ENCODE measurements at places on chromosomes 13 and 19.
A peak's percentile ranks its signal among the peaks of the same experiment; 100 is the strongest.

DNA sequence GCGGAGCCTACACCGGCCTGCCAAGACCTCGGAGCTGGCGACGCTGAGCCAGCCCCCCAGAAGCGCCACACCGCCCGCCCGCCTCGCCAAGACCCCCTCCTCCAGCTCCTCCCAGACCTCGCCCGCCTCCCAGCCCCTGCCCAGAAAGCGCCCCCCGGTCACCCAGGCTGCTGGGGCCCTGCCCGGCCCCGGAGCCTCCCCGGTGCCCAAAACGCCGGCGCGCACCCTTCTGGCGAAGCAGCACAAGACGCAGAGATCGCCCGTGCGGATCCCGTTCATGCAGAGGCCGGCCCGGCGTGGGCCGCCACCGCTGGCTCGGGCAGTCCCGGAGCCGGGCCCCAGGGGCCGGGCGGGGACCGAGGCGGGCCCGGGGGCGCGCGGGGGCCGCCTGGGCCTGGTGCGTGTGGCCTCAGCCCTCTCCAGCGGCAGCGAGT, 10.2 kb downstream of the C19orf25 start:
- no peak for DNase-seq

DNA sequence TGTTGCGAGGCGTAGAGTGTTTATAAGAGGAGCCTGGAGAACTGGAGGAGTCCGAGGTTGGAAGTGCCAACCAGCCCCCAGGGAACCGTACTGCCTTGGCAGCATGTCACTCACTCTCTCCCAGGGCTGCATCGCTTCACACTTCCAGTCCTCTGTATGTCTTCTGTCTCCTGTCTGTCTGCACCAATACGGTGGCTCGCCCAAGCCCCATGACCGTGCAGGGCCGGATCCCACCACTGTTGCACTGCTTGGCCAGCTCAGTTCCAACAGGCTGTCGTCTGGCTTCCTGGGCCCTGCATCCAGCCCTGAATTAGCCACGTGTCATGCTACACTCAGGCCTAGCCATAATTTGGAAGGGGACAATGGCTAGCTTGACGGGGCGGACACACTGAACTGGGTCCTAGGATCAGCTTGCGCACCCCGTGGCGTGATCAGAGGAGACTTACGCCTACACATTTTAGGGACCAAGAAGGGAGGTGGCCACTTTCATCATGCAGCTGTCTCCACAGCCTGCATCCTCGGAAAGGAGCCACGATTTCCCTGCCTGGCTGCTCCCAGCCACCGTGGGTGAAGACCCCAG, 147.1 kb downstream of the URI1 start:
- DNase-seq: peak; percentile 46

GRCh38 chr19:5218963-5219530, 121.6 kb downstream of the PTPRS start:
- no peak for DNase-seq

DNA sequence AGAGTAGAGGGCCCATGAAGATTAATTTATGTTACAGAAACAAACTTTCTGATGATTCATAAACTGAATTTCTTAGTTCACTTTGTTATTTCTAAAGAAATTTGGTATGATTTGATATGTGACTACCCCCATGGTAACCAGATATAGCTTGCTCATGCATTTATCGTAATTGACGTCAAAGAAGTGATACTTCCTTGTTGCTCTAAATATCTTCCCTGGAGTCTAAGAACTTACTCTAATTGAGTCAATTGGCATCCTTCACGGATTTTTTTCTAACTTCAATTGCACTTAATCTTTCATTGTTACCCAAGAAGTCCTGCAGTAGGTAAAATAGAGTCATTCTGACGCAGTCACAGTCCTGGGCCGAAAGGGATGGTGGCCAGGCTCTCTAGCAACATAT, 240.9 kb downstream of the GPC5 start:
- DNase-seq: no peak

DNA sequence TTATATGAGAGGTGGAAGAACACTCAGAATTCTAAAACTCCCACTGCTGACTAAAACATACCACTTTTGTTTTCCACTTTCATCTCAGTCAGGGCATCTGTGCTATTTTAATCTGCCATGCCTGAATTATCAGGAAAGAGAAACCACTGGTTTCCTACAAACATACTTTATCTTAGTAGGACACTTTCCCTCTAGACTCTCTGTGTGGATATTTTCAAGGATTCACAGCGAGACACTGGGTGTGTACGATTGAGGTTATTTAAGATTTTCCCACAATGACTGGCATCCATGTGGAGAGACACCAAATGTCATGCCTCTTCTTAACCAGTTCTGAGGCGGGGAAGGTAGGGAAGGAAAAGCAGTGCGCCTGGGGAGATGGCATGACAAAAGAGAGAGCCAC, 212.2 kb downstream of the ENOX1 start:
- no peak for DNase-seq

- DNase-seq: peak; percentile 72
Observed at GRCh38 chr19:18660051-18660910, 23.2 kb upstream of the CRTC1 start.

DNA sequence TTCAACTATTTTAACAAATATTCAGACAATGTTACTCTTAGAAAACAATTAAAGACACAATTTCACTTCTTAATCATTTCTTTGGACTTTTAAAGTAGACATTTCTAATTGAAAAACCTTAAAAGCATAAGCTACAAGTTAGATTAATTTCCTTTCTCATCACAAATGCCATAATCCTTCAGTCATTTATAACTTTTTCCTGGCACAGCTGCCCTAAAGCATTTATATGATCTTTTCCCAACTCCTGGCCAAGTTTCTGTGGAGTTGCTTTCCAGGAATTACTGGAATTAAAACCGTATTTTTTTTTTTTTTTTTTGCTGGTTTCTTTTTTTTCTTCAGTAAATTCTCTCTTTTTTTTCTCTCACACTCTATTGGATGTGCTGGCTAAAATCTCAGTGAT, 615.9 kb downstream of the TBC1D4 start:
- DNase-seq: peak; percentile 2

GRCh38 chr19:53461866-53462265, 5.7 kb upstream of the ZNF813 start:
- DNase-seq: no peak

DNA sequence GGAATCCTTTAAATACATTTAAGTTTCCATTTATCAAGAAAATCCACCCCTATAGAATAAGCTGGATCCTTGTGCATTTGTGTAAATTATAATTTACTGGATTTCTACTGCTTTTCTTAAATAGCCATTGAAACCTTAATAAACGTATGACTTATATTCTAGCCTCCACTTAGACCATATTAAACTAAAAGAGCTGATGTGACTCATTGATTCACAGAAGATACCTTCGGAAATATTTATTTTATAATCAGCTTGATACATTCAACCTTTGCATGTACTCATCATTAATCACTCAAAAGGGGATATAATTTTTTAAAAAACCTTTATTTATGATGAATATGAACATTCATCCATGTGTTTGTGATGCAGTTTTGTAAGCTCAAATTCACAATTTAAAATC, 136.3 kb downstream of the SPRY2 start:
- no peak for DNase-seq

DNA sequence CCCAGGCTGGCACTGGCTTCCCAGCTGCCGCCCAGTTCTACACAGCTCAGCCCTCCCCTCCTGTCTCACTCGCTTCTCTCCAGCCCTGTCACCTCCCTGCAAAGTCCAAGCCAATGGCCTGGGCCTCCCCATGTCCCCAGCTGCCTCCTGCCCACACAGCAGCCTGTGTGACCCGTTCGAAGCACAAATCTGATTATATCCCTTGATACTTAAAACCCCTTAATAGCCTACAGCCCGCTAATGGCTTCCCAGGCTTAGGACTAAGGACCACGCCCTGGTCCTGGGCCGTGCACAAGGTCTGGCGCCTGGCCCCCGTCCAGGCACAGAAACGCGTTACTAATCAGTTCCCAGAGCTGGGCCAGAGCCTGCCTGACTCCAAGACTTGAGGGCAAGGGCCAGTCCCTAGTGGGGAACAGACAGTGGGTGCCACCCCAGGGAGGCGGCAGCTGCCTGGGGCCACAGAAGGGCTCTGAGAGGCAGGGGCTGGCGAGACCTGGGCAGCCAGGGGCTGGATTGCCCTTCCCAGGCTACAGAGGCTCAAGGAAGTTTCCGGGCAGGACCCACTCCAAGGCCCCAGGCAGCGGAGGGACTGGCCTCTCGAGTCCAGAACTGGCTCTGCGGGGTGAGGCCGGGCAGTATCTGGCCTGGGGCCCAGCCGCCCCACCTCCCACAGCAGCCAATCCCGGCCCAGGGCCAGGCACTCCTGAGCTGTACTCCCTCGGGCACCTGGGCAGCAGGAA, 10.4 kb downstream of the XAB2 start:
- no peak for DNase-seq

DNA sequence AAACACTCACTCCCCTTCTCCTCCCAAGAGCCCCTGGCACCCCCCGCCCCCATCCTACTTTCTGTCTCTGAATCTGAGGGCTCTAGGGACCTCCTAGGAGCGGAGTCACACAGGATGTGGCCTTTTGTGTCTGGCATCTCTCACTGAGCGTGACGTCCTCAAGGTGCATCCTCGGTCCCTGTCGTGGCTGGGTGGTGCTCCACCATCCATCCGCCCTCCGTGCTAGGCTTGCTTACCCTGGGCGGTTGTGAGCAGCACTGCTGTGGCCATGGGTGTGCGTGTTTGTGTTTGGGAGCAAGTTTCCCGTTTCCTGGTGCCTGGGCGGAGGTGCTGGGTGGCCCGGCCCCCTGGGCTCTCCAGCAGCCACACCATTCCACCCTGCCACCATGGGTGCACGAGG, 12.2 kb downstream of the PLEKHJ1 start:
- DNase-seq: no peak

- DNase-seq: no peak
Observed at GRCh38 chr13:103908274-103908673, 842.1 kb upstream of the SLC10A2 start.

DNA sequence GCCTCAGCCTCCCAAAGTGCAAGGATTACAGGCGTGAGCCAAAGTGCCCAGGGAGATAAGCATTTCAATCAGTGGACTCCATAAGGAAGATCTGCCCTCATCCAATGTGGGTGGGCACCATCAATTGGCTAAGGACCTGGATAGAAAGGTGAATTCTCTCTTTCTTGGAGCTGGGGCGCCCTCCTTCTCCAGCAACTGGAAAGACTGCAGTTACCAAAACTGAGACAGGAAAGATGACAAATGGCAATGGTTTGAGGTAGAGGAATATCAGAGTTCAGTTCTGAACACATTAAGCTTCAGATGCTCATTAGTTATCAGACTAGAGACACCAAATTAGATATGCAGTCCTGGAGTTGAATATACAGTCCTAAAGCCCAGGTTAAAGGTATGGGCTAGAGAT, 10.5 kb upstream of the ELF1 start:
- no peak for DNase-seq

DNA sequence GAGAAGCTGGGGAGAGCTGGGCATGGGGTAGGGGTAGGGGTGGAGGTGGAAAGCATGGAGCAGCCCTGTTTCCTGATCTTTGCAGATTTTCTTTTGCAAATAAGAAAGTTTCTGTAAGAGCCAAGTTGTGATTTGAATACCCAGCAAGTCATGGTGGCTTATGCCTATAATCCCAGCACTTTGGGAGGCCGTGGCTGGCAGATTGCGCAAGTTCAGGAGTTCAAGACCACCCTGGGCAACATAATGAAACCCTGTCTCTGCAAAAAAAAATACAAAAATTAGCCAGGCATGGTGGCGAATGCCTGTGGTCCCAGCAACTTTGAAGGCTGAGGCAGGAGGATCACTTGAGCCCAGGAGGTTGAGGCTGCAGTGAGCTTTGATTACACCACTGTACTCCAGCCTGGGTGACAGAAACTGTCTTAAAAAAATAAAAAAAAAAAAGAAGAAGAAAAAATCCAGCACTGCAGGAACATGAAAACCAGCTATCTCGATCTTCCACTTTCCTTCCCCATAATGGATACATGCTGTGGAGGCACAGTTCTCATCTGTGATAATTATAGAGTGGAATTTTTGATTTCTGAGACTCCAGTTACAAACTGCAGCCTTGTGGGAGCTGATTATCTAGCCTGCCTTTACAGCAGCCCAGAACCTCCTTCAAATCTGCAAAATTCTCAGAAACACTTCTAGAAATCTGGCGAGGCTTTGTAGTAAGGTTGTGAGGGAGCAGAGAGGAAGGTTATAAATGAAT, 12.1 kb upstream of the TEX26 start:
- DNase-seq: no peak

DNA sequence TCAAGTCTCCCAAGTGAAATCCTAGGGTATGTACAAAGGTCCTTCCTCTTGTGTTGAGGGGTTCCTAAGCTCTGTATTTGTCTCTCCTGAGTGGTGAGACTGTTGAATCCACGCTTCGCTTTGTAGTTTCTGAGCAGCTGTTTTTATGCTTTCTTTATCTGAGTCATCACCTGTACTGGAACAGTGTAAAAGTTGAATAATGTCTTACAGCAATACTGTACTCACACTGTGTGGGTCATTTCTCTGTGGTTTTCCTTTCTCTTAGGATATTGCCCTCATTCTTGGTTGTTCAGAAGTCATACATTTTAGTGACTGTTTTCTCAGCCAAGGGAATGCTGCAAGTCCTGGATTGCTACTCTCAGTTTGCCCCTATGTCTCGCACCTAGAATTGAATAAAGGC, 1596.6 kb downstream of the SLITRK5 start:
- DNase-seq: no peak

DNA sequence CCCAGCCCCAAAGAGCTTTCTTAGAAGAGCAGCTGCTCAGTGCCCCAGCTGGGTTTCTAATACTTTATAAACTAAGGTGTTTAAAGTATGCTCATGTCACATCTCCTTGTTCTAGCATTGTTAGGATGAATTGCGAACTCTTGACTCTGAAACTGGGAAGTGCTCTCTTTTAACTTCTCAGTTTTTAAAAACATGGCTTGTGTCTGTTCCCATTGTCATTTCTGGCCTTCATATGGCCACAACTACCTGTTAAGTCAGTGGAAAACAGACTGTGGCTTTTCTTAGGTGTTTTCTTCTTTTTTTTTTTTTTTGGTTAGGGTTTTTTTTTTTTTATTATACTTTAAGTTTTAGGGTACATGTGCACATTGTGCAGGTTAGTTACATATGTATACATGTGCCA, 164.7 kb downstream of the KCNRG start:
- no peak for DNase-seq

GRCh38 chr13:28301839-28302238, 163.5 kb downstream of the PAN3 start:
- no peak for DNase-seq

- peak; percentile 34 for DNase-seq
Observed at GRCh38 chr19:18895824-18896341, at the start of gene CERS1. TSS of gene CERS1 (minus strand) at chr19:18896158. CDS start at chr19:18896072, 86 bp downstream.

- DNase-seq: no peak
Observed at GRCh38 chr19:56091066-56091490, 30.0 kb downstream of the ZNF787 start.

DNA sequence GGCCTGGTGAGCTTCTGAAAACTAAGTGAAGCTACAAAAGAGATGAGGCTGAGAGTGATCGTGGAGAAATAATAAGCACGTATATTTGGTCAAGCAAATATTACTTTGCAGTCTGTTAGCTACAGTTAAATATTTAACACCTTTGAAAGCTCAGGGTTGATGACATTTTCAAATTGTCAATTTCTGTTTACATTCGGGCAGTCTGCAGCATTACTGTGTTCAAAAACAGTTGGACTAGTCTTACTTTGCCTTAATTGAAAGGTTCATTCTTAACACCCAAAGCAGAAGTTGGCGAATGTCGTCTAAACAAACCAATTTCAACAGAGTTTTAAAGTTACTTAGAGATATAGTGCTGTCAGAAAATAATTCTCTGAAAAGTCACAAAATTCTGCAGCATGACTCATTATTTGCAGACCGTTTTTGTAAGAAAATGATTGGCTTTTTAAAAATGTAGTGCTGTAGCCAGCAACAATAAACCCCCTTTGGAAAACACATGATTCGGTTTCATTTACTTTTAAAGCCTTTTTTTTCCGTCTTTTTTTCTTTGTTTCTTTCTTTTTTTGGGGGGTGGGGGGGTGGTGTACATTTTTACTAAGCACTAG, 549.0 kb downstream of the GPC6 start:
- no peak for DNase-seq

Data from kidney (tissue), 22 donors.